Ascending aorta (tissue), 2 donors: ENCODE measurements at places on chromosomes 4 and X.
A peak's percentile ranks its signal among the peaks of the same experiment; 100 is the strongest.

DNA sequence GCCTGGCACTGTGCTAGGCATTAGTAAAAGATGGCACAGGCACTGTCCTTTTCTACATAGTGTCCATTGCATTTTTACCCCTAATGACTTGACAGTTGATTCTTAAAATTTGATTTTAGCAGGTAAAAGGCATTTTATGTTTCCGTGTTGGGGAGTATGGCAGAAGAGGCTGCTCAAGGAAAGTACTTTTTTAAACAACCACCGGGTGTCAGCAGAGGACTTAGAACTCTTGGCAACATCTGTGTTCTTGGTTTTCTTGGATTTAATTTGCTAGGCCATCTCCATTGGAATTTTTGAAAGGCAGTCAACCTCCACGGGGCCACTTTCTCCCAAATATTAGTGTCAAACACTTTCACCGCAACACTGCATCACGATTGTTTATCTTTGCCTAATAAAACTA, 102.9 kb downstream of the TSPAN7 start:
- no peak for DNase-seq
- H3K27ac ChIP-seq = no peak overlapping the region
- no peaks in the 10 kb centered on the region for H3K27me3 ChIP-seq
- no peaks in the 10 kb centered on the region for H3K36me3 ChIP-seq

GRCh38 chr4:11929080-11929479, 500.4 kb upstream of the HS3ST1 start:
- no peak for DNase-seq
- H3K27me3 ChIP-seq = no peaks in the 10 kb centered on the region
- H3K4me1 ChIP-seq = no peaks in the 10 kb centered on the region
- H3K27ac ChIP-seq = no peak overlapping the region
- H3K4me3 ChIP-seq = no peak overlapping the region
- no peaks in the 10 kb centered on the region for H3K36me3 ChIP-seq

DNA sequence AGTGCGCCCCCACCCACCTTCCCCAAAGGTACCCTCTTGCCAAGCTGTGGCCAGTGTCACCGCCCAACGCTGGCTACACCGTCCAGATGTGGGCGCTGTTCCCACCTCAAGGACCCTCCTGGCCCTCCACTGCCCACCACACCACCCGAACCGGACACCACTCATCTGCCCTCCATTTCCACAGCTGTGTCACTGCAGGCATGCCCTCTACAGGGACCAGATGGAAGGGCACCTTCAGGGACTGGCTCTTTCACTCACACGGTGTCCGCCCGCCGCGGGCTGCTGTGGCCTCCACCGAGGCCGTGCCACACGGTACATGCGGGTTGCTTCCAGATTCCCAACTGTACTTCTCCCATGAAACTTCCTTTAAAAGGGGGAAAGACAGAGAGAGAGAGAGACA, 87.7 kb downstream of the FAM53A start:
- H3K27ac ChIP-seq = no peak overlapping the region
- peaks cover 5% of the 10 kb centered on the region for H3K27me3 ChIP-seq
- H3K36me3 ChIP-seq = no peaks in the 10 kb centered on the region
- DNase-seq = no peak
- H3K4me3 ChIP-seq = no peak overlapping the region

DNA sequence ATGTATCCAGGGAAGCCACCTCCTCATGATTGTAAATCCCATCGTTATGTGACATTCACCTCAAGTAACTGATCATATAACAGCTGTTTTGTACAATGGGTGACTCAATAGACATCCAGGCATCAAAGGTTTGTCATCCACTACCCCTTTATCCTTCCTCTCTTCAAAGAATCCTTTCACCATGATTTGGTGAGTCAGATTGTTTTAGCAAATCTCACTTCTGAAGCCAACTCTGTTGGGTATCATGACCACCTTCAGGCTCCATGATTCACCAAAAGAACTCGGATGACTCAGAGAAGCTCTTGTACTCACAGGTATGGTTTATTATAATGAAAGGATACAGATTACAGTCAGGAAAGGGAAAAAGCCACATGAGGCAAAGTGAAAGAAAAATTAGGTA, 132.1 kb downstream of the PWWP3B start:
- H3K27me3 ChIP-seq = no peaks in the 10 kb centered on the region
- no peaks in the 10 kb centered on the region for H3K4me1 ChIP-seq
- no peak for DNase-seq
- H3K4me3 ChIP-seq = no peak overlapping the region

DNA sequence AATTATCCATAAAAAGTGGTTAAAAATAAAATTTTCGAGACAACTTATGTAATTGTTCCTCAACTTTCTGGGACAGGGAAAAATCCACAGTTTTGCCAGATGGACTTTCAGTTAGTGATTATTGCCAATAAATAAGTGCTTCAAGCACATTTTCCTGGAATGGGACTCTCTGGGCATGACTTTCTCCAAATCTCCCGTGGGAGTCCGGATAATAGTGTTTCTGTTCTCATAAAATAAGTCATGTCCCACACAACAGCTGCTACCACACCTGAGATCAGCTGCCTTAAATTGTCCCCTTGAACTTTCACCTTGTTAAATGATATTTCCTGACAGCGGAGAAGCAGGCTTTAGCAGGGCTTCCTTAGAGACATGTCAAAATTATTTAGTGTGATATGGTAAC, 133.4 kb upstream of the NAP1L5 start:
- no peaks in the 10 kb centered on the region for H3K4me1 ChIP-seq
- no peaks in the 10 kb centered on the region for H3K36me3 ChIP-seq
- H3K27me3 ChIP-seq = no peaks in the 10 kb centered on the region

DNA sequence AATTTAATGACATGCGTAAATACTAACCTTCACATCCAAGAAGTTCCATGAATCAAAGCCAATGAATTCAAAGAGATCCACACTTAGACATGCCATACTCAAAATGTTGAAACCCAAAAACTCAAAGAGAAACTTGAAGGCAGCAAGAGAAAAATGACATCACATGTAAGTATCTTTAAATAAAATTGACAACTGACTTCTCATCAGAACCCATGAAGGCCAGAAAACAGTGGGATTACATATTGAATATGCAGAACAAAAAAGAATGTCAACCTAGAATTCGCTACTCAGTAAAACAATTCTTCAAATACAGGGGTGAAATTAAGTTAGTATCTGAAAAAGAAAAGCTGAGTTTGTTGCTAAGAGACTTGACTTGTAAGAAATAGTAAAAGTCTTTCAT, 953.9 kb upstream of the HS3ST1 start:
- no peaks in the 10 kb centered on the region for H3K4me1 ChIP-seq
- no peak overlapping the region for H3K4me3 ChIP-seq
- no peaks in the 10 kb centered on the region for H3K27me3 ChIP-seq
- DNase-seq = no peak
- H3K36me3 ChIP-seq = no peaks in the 10 kb centered on the region

GRCh38 chr4:173367285-173367684, 3.5 kb upstream of the SAP30 start:
- peaks cover 7% of the 10 kb centered on the region for H3K4me1 ChIP-seq
- DNase-seq = no peak
- H3K27me3 ChIP-seq = no peaks in the 10 kb centered on the region
- H3K36me3 ChIP-seq = no peaks in the 10 kb centered on the region
- no peak overlapping the region for H3K4me3 ChIP-seq

- no peaks in the 10 kb centered on the region for H3K36me3 ChIP-seq
- DNase-seq = no peak
- H3K4me3 ChIP-seq = no peak overlapping the region
- H3K4me1 ChIP-seq = no peaks in the 10 kb centered on the region
- H3K27ac ChIP-seq = no peak overlapping the region
Measured at GRCh38 chrX:111168314-111168713, 72.3 kb downstream of the PAK3 start.

GRCh38 chrX:98607739-98608138, 1724.0 kb downstream of the RPA4 start:
- no peaks in the 10 kb centered on the region for H3K4me1 ChIP-seq
- H3K36me3 ChIP-seq = no peaks in the 10 kb centered on the region
- H3K4me3 ChIP-seq = no peak overlapping the region
- no peak for DNase-seq

- no peak overlapping the region for H3K4me3 ChIP-seq
- H3K4me1 ChIP-seq = no peaks in the 10 kb centered on the region
- peak overlapping the region; percentile 92 for H3K27ac ChIP-seq
- H3K36me3 ChIP-seq = no peaks in the 10 kb centered on the region
Measured at GRCh38 chr4:10021653-10022023, 341 bp upstream of the SLC2A9 start.

DNA sequence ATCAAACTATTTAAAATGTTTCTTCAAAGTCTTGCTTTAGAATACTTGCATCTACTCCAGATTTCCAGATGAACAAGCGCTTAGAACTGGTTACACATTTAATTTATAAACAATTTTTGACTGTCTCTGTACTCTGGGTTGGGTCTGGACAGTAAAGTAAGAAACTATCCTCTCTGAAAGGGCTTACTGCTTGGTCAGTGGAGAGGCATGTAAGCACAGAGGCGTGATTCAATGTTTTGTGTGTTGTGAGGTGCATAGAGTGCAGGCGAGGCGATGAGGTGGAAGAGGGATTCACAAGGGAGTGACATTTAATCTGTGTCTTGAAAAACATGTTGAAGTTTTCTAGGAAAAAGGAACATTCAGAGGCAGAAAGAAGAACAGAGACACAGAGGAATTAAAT, 231.4 kb downstream of the VEGFC start:
- H3K36me3 ChIP-seq = no peaks in the 10 kb centered on the region
- H3K4me3 ChIP-seq = no peak overlapping the region
- no peaks in the 10 kb centered on the region for H3K27me3 ChIP-seq
- no peak for DNase-seq
- H3K4me1 ChIP-seq = no peaks in the 10 kb centered on the region
- no peak overlapping the region for H3K27ac ChIP-seq

GRCh38 chr4:153421941-153422340, 44.2 kb upstream of the TMEM131L start:
- no peaks in the 10 kb centered on the region for H3K36me3 ChIP-seq
- H3K27me3 ChIP-seq = no peaks in the 10 kb centered on the region
- no peak for DNase-seq
- no peaks in the 10 kb centered on the region for H3K4me1 ChIP-seq

DNA sequence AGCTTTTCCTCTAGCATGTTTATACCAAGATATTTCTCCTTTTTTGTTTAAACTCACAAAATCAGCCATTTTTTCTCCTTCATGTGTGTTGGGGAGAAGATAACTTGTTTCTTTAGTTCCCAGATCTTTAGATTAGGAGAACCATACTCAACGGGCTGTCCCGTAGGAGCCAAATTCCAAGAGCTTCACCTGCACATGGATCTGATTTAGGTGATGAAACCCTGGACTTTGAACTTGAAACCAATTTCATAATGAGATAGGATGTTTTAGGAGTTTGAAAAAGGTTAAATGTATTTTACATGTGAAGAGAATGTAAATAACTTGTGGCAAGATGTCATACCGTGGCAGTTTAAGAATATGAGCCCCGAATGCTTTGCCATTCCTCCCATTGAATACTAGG, 280.0 kb upstream of the PCDH18 start:
- H3K27me3 ChIP-seq = no peaks in the 10 kb centered on the region
- H3K4me1 ChIP-seq = no peaks in the 10 kb centered on the region
- DNase-seq = no peak
- H3K4me3 ChIP-seq = no peak overlapping the region
- no peaks in the 10 kb centered on the region for H3K36me3 ChIP-seq
- no peak overlapping the region for H3K27ac ChIP-seq

GRCh38 chr4:136931781-136932180, 600.5 kb downstream of the PCDH18 start:
- DNase-seq = no peak
- no peaks in the 10 kb centered on the region for H3K36me3 ChIP-seq
- H3K27me3 ChIP-seq = no peaks in the 10 kb centered on the region
- H3K4me1 ChIP-seq = no peaks in the 10 kb centered on the region
- H3K27ac ChIP-seq = no peak overlapping the region
